ENCODE measurements at places on chromosomes 2 and 18.

- DNase-seq: no peak
These were observed 12.6 kb downstream of the CACNB4 start for GRCh38 chr2:152086231-152086630.

GRCh38 chr2:21277068-21278056 lies 153.6 kb downstream of the TDRD15 start:
- DNase-seq: no peak

- DNase-seq: peak; percentile 36
These were observed 224.5 kb downstream of the FAM210A start for GRCh38 chr18:13501891-13502290.

GRCh38 chr18:28422577-28422976 lies 245.6 kb upstream of the CDH2 start:
- no peak for DNase-seq
